ENCODE measurements at places on chromosomes 1 and 21. TPM values are rescaled to one million over a fixed set of nuclear protein-coding genes. Genes with fewer than 3 reads are reported as not detected.

DNA sequence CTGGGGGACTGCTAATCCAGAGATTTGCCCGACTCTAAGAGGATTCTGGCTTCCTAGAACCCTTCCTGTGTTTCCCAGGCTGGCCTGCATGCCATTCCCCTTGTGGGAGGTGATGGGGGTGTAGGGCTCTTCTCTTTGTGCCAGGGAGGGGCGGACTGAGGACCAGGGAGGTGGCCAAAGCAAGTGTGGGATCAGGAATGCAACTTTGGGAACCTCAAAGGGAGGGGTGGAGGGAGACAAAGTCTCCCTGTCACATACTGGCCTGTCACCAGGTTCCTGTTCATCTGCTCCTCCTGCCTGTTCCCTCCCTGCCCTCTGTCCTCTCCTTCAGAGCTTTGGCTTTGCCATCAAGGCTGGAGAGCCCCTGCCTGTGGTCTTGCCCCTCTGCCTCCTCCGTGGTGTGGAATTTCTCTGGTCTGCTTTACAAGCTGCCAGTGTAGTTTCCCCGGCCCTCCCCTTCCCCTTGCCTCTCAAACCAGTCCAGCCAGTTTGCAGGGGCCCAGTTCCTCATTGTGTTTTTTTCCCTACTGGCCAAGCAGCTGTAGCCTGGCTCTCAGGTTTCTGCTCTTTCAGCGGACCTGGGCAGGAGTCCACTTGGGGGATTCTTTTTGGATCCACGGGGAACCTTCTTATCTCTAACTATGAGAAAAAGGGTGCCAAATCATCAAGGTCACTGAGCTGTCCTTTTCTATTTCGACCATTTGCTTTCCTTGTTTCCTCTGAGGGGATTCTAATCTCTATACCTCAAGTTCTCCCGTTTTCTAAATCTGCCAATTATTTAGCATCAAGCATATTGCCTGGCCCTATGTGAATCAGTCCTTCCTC is 1.8 kb downstream of the CGN start:
- DNase-seq, result no peak

DNA sequence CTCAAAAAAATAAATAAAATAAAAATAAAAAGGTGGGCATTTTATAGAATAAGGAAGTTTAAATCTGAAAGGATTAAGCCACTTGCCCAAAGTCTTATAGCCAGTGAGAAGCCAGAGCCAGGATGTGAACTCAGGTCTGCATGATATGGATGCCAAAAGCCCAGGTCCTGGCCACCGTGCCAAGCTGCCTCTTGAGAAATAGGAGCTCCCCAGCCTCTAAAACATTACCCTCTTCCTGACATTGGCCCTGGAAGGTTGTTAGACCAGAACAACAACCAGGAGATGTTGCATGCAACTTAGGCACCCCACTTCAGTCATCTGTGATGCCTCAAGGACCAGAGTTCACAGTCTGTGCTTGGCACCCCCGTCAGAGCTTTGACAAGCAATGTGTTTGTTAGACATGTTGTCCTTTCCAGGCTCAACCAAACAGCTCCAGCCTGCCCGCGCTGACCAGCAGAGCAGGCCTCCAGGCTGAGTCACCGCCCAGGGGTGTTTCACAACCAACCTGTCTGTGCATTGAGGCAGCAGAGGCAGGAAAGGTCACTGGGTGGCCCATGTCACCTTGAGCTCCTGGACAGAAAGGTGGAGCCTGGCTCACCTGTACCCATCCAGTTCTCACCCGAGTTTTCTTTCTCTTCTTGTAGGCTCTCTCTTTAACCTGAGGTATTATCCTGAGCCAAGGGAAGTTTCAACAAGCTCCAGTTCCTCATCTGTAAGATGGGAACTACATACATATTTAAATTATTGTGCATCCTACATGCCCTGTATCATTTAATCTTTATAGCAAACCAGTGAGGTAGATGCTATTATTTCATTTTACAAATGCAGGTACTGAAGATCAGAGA is 14.9 kb upstream of the MED18 start:
- DNase-seq, result no peak

DNA sequence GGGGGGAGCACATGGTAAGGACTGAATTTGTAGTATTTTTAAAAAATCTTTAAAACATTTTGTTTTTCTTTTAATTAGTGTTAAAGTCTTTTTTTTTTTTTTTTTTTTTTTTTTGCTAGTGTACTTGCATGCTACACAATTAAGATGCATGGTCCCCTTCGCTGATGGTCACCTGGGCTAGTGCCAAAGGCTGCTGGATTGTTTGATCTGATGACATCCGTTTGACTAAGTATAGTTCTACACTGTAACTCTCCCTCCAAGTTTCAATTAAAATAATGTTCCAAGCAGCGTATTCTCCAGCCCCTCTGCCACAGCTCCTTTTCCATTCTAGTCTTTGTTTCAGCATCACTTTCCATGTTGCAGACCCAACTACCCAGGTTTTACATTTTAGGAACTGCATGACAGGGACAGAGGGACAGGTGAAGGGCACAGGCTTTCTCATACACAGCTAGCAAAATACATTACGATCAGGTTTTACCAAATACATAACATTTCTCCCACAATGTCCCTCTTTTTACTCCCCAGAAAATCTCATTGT is 852 bp upstream of the RAVER2 start:
- no peak for DNase-seq

The LDLRAD1 gene
- not detected for total RNA-seq

The VSIG8 gene
- not detected for total RNA-seq

The FAAH gene
- total RNA-seq, result 5.1 TPM

The ZMYND12 gene
- 0.69 TPM for total RNA-seq

Measured in CD8-positive, alpha-beta memory T cell (primary cell).